ENCODE measurements at places on chromosomes 12 and 14.

- no peak for DNase-seq
Measured at GRCh38 chr12:55653031-55653430, 16.3 kb downstream of the OR10P1 start.

- no peak for DNase-seq
Measured at GRCh38 chr12:5379749-5380496, 52.0 kb upstream of the NTF3 start.

DNA sequence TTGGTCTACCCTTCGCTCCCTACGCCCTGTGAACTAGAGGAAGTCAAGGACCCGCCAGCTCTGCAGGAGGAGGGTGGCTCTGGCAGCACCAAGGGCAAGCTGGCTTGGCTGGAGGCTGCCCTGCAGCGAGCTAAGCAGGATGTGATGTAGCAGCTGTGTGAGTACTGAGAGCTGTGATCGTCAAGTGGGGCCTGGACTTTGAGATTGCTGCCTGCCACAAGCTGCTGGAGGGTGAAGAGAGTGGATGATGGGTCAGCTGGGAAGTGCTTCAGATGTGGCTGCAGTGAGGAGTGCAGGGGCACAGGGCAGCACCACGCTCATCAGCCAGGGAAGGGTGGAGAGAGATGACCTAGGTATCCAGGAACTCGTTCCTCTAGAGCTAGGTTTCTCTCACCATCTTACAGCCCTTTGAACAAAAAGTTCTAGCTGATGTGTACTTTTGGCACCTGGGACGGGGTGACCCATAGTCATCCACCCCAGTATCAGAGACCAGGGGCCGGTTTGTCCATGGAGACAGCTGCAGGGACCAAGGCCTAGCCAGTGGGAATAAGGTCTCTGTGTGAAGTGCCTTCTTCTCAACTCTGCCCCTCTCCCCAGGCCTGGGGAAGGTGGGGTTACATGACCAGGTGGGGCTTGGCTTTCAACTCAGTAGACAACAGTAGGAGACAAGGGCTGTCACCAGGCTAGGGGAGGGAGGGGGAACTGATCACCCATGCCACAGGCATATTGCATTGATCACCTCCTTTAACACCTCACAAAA, 3.2 kb downstream of the KRT86 start:
- DNase-seq: no peak

DNA sequence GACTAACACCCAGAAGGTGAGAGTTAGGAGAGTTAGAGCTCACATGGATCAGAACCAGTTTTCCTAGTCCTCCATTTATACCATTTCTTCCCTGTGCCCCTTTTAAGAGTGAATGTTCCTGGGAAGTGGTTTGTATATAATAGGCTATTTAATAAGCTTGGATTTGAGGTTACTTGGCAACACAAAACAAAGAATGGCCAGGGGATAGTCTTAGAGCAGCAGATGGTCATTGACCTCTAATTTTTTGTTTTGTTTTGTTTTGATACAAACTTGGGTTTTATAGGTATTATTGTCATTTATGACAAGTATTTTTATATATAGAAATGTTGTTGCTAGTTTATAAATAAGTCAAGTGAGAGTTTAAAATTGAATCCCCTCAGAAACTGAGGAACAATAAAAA, 35.8 kb downstream of the VEZT start:
- DNase-seq: no peak

DNA sequence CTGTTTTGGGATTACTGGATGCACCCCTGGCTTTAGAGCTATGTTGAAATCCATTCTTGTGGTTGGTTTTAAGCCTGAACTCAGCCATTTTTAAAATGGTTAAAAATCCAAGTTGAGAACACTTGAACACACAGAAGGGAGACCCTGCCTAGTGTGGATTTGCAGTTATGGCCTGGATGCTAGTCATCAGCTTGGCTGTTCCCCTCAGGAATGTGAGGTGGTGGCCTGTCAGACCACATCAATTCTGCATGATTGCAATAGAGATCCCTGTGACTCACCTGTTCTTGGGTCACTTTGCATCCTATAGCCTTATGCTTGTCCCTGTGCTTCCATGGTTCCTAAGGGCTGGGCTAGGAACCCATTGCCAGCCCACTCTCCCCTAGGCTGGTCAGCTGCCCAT, 454.1 kb downstream of the ATP23 start:
- DNase-seq: no peak

- no peak for DNase-seq
Measured at GRCh38 chr12:1353451-1353850, 240.9 kb downstream of the FBXL14 start.

DNA sequence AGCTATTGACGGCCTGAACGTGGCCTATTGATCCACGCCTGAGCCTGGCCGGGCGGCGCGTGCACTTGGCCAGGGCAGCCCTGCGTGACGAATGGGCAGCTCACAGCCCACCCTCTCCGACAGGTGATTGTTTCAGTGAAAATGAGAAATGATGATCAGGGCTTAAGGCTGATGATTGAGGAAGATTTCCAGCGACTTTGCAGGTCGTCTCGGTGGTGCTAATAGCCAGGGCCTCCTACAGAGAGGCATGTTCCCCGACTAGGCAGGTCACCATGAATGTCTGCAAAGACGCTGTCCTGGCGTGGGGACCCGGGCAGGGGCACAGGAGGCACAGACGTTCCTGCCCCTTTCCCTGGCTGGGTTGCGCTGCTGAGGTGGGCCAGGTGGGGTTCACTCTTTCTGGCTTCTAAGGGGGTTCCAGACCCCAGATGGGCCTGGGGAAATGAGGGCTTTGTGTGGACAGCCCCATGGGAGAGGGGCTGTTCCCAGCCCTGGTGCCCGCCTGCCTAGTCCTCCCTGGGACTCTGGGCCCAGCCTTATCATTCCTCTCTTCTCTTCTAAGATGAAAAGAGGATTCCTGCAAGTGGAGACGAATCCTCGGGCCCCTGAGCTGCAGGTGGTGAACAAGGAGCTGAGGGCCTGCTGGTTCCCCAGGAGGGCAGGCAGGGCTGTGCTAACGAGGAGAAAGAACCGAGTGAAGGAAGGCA, 157.4 kb downstream of the KIF26A start:
- DNase-seq: no peak

DNA sequence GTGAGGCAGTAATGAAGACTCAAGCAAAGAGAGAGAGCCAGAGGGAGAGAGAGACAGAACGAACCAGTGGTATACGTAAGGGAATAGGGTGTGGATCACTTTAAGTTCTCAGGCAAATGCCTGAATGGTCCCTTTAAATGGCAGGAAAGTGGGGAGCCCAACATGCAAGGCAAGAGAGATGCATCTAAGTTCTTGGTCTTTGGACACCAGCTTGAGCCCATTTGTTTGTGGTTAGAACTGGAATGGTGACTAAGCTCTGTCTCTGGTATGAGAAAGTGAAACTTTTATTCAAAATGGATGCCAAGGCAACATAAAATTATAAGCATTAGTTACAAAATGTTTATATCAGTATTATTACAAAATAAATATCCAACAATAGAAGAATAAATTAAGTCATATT, 192.2 kb upstream of the ALG10 start:
- no peak for DNase-seq

GRCh38 chr12:120820884-120821510, 83.2 kb downstream of the SPPL3 start:
- no peak for DNase-seq

DNA sequence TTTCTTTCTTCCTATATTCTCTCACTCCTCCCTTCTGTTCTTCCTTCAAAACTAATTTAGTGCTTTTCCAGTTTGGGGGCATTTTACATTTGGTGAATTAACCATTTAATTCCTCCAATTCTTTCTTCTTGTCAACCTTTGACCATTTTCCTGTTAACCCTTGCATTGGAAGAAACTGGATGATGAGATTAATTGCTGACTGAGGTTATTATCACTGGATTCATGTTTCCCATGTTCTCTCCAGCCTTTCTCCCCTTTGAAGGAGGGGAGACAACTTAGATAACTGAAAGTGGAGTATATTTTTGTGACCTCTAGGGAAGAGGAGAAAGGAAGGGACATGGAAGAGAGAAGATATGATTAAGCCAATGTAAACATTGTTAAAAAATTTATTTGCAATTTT, 70.5 kb downstream of the SLCO1A2 start:
- no peak for DNase-seq

- DNase-seq: no peak
Measured at GRCh38 chr12:100120355-100120754, 22.3 kb downstream of the BLTP3B start.

DNA sequence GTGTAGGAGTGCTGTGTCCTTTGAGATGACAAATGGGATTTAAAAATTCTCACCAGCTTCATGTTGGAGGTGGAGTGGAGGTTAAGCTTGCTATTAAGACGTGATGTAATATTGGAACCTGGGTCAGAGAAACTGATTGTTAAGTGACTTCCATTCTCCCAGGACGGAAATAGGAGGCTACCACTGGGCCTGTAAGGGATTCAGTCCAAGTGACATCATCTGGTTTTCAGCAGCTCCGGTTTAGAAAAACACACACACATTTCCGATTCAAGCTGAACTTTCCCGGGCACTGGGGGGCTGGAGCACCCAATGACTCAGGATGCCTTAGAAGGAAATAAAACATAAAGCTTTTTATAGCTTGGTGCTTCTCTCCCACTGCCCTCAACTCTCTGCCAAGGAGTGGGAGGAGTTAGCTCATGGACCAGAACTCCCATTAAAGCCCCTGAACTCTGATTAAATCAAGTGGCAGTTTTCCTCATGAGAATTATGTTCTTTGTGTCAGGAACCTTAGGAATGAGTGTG, 12.4 kb downstream of the CALM1 start:
- no peak for DNase-seq

GRCh38 chr12:12891080-12891880, at the start of gene GPRC5A:
Gene GPRC5A (plus strand): TSS chr12:12891562. CDS start chr12:12908250, 16,688 bp downstream.
- DNase-seq: peak; percentile 66

GRCh38 chr14:102722646-102723045, 54.6 kb upstream of the TRAF3 start:
- DNase-seq: no peak

DNA sequence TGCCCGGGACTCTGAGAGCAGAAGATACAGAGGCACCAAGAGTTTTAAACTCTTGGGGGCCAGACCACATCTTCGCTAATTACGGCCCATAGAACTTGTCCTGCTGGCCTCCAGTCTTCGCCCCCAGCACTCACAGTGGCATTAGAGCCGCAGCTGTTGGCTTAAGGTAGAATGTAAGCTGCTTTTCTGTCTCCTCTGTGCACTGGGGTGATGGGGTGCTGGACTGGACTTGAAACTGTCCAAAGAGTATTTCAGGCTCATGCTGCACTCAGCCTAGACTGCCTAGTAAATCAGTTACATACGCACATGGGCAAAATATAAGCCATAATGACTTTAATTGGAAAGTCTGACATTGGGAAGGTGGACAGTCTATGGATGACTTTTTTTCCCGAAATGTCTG, 29.0 kb downstream of the YY1 start:
- no peak for DNase-seq

GRCh38 chr14:97328743-97329142, 531.6 kb downstream of the VRK1 start:
- no peak for DNase-seq

DNA sequence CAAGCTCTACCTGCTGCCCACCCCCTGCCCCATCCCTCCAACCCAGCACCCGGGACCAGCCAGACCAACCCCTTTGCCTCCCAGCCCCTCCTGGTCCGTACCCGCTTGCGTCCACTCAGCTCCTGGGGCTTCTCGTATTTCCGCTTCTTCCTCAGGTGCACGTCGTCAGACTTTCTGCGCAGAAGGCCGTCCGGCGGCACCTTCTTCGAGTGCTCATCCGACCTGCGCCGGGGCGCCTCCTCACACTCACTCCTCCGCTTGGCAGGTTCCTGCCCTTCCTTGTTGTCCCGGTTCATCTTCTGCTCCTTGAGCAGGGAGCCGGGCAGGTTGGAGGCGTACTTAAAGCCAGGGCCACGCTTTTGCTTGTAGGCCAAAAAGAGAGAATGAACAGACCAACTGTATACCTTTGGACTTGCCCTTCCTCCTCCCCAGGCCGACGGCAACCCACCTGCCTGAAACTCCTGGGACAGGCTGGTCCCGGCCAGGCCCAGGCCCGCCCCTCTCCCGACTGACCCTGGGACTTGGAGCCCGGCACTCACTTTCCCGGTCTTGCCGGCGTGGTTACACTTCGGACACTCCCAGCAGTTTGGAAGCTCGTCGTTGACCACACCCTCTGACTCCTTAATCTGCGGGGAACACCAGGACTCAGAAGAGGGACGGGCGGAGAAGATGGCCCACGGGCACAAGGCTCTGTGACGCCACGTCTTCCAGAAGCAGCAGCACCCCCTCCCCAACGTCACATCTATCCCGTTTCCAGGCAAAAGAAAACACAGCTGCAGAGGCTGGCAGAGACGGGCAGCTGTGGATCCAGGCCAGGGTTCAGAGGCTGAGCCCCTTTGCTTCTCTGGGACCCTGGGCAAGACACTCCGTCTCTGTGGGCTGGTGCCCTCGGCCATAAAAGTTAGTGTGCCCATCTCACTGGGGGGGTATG, 44.3 kb downstream of the RNF34 start:
- DNase-seq: no peak

All from NCI-H1417 (cell line).